ENCODE measurements at places on chromosomes 4 and X.

GRCh38 chr4:38902695-38903094 is 35.1 kb downstream of the FAM114A1 start:
- no peak for DNase-seq

- no peak for DNase-seq
These were observed 30.8 kb downstream of the ZNF827 start for GRCh38 chr4:145907812-145908211.

- no peak for DNase-seq
These were observed 256.8 kb upstream of the CXXC4 start for GRCh38 chr4:104751468-104751867.

GRCh38 chr4:4521136-4521535 is 20.7 kb downstream of the STX18 start:
- no peak for DNase-seq

- no peak for DNase-seq
These were observed 6.8 kb upstream of the SASH3 start for GRCh38 chrX:129772796-129773431.

All from right forelimb (tissue), 1 donor.